ENCODE measurements at places on chromosomes 5 and 9.

GRCh38 chr5:91938441-91938840, 555.3 kb upstream of the ARRDC3 start:
- peak; percentile 71 for DNase-seq

- DNase-seq = no peak
Measured at GRCh38 chr5:9829621-9830020, 199.5 kb upstream of the TAS2R1 start.

DNA sequence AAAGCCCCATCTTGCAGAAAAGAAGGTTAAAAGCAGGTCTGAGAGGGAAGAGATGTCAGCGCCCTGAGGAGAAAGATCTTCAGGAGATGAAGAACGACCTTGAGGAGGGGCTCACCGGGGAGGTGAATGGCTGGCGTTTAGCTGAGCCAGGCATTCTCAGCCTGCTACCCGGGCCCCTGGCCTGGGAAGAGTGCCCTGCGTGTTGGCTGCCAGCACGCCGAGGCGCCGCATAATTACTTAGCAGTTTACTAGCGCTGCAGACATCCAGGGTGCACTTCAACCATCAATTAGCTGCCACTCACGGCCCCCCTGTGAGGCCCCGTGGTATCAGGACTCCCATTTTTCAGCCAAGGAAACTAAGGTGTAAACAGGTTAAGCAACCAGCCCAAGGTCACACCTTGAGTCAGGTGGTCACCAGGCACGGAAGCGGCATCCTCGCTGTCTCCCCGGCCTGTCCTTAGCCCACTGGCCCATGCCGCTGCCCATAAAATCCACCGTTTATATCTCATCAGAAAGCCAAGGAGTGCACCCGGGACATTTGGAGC, 551.9 kb downstream of the BNC2 start:
- no peak for DNase-seq

GRCh38 chr5:151023651-151024050, 3.3 kb downstream of the GPX3 start:
- DNase-seq = no peak

DNA sequence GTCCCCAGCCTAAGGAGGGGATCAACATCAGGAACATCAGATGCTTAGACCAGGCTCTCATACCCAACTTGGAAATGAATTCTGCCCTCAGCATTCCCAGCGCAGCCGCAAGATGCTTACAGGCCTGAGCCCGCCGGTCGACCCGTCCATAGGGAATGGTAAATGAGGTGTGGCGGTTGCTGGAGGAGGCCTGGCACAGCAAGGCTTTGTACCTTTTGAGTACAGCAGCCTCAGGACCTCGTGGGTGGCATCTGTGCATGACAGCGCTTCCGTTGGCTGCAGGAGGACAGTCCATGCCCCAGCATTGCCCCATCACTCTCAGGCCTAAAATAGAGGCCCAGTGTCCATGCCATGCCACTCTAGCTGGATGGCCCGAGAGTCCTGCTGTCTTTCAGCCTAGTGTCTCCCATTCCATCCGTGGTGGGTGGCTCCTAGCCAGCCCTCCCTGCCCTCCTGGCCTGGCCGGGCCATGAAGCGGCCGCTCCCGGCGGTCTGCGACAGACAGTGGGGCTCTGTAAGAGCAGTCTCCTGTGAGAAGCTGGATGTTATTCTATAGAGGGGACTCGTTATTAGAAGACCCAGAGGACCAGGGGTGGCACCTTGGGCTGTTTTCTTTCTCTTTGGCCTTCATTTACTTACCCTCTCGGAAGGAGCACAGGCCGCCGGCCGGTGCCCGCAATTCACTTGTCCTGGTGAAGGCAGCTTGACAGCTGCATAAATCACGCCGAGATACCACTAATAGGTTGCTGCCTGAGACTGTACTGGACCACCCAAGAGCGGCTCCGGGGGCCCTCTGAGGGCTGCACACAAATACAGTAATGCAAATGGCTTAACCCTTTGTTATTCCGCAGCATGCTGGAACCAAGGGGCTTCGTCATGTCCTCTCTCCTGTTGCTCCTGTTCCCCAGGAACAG, 223.5 kb upstream of the TUT7 start:
- DNase-seq = no peak

- peak; percentile 68 for DNase-seq
Measured at GRCh38 chr5:5017827-5018577, 122.1 kb upstream of the ADAMTS16 start.

DNA sequence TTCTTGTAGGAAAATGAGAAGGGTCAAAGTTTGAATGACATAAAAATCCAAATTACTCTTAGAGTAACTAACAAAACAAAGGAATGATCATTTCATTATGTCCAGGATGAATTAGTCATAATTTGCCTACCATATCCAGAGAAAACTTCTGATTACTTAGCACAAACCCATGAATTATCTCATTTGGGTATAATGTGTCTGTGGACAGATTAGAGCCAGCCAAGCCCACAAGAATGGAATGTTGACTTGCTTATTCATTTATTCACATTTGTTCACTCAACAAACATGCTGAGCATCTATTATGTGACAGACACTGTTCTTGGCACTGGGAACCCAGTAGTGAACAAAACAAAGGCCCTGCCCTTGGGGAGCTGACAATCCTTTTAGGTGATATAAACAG, 87.4 kb downstream of the APBA1 start:
- peak; percentile 70 for DNase-seq

DNA sequence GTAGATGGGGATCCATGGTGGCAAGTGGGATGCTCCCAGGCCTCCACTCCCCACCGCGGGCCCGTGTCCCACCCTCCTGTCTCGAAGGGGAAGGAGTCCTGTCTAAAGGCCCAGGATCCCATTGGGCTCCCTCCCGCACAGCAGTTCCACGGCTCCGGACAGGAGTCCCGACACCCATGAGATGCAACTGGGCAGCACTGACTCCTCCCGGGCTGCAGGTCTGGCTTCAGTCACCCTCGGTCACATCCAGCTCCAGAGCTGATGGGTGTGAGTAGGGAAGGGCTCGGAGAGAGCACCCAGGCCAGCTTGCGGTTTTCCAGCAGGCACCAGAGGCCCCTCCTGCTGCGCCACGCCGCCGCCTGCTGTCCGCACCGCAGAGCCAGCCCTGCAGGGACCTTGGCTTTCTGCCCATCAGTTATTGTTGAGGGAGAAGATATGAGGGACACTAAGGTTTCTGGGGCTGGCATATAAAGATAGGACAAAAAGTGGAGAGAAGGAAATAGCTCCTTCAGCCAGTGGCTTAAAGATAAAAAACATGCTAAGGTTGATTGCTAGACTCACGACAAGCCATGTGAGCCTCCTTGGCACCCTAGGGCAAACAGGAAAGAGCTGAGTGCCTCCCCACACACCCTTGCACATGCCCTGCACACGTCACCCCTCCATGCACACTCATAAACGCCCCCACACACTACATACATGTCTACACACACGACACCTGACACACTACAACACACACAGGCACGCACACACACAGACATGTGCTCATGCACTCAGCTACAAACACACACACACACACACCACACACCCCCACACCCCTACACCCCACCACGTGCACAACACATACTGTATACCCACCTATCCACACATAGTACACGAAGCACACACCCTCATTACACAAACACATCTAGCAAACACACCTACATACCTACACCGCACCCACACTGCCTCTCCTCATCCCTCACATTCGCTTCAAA, 79.0 kb downstream of the AK8 start:
- DNase-seq = no peak

GRCh38 chr9:11653867-11654266, 1039.3 kb upstream of the TYRP1 start:
- DNase-seq = no peak

- no peak for DNase-seq
Measured at GRCh38 chr5:83145882-83146331, 68.6 kb downstream of the XRCC4 start.

DNA sequence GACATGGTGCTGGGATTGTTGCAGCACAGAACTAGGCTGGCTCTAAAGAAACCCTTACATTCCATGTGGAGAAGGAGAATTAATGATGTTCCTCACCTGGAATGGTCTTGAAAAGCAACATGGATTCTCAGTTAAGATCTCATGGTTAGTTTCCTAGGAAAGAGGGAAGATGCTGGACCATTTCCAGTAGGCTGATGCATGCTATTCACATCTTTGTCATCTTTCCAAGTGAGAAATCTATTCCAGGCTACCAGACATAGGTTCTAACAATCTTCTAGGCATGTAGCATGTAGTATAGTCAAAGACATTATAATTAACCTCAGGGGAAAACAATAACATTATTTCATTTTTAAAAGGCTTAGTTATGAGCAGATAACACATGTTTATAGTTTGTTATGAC, 44.3 kb downstream of the TMEM252 start:
- peak; percentile 22 for DNase-seq

DNA sequence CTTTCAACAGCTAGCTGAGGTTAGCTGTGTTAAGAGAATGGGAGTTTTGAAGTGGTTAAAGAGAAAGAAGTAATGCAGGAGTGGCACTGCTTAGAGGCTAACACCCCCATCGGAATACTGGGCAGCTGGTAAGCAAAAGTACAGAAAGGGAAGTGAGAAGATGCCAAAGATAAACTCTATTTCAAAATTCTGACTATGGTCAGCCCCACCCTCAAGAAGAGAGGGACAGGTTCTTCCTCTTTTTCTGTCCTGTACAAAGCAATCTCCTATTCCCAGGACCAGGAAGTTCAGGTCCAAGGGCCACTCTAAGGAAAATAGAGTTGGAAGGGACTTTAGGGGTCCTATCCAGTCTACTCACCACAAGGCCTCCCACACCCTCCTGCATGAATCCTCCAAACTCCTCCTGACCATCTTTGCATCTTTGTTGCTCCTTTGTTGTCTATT, 45.9 kb upstream of the JAK2 start:
- DNase-seq = no peak

DNA sequence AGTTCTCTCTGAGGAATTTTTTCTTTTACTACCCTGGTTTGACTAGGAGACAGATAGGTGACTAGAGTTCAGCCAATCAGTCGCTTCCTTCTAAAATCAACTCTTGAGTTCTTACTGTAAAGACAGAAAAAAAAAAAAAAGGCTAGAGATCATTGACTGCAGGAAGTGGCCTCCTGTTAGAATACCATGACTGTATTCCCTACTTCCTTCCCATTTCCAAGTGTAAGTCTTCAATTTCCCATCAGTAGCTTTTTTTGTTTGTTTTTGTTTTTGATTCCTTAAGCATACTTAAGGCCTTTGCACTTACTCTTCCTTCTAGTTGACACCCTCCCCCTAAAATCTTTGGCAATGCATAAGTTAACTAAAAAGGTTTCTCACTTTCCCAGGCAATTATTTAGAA, 154.3 kb downstream of the HMHB1 start:
- no peak for DNase-seq

GRCh38 chr5:68708842-68709170, 385.0 kb upstream of the SLC30A5 start:
- DNase-seq = no peak

GRCh38 chr9:114591291-114591787, 3.8 kb downstream of the ATP6V1G1 start:
- no peak for DNase-seq

- no peak for DNase-seq
Measured at GRCh38 chr5:44299394-44299793, 89.8 kb downstream of the FGF10 start.

GRCh38 chr9:68730570-68731235, 25.7 kb downstream of the PIP5K1B start:
- no peak for DNase-seq

DNA sequence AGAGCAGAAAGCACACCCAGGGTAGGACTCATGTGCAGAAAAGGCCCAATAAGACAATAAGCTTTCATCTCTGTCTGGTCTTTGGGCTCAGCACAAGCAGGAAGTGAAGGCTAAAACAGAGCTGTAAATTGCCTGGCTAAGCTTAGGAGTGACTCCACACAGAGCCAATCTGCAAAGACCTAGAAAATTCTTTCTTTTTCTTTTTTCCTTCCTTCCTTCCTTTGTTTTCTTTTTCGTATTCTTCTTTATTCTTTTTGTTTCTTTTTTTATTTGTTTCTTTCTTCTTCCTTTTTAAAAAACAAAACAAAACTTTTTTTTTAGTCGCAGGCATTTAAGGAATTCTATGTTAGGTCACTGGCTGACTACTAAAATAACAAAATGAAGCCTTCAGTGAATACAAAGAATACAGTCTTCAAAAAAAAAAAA, 12.2 kb downstream of the SLC35A4 start:
- DNase-seq = no peak

DNA sequence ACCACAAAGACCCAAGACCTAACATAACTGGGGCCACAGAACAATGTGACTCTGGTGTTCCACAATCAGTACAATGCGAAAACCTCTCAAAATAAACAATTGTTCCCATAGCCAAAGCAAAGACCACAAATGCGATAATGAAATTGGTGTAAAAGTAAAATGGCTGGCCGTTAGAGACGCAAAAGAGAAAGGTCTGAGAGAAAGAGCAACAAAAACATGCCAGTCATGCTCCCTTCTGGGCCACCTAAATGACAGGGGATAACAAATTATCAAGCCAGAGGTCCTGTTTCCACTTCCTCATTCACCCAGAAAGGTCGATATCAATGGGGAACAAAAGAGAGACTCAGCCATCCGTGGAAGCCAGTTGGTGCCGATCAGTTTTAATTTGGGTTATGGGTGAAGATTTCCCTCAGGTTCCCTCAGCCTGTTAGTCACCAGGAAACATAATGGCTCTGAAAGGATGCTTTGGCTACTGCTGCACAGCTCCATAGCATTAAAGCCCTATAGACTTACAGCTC, 9.2 kb upstream of the CFAP95 start:
- DNase-seq = no peak

DNA sequence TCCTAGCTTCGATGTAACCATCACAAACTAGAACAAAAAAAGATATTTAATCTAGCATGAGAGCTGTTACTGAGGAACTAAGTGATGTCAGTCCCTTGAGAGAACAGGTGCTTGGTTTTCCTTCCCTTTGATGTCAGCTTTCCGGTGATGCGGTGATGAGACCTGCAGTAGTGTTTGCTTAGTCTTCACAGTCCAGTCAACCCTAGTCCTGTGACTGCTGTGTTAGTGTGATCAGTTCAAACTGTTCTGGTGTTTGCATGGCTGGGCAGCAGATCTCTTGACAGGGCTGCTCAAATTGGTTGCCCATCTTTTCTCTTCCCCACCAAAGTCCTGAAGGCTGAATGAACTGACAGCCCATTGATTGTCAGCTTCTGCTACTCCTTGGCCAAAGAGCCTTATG, 608.6 kb upstream of the DAB2 start:
- no peak for DNase-seq

DNA sequence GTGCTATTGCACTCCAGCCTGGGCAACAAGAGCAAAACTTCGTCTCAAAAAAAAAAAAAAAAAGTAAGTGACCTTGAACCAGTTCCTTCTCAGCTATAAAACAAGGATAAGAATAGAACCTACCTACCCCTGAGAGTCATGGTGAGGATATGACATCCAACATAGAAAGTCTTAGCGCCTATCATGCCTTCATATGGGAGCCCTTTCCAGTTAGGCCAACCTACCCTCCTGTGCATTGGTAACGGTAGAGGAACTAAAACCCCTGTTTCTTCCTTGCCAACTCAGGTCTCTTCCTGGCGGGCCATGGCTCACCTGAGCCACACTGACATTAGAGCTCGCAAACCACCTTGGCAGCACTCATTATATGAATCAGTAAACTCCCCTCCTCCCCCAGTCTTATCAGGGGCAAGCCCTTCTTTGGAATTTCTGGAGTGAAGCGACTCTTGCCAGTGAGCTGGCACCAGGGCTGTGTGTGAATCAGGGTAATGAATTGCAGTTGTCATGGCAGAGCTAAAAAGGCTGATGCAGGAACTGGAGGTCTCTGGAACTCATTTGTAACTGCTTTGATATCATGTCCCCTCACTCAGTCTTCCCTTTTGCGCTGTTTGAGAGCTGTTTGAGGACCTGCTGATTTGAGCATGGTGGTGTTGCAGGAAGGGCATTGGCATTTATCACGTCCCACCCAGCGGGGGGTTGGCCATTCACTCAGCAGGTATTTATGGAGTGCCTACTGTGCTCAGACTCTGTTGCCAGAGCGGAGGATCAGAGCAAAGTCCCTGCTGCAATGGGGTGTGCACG, 10.3 kb downstream of the WWC1 start:
- no peak for DNase-seq
